ENCODE measurements at places on chromosomes 16 and 17.

GRCh38 chr16:73883126-73883525 is 413.5 kb upstream of the PSMD7 start:
- DNase-seq, result no peak

GRCh38 chr17:73029991-73030390 is 62.5 kb downstream of the SLC39A11 start:
- no peak for DNase-seq

GRCh38 chr16:64304396-64304795 is 817.5 kb downstream of the CDH11 start:
- DNase-seq, result no peak

GRCh38 chr16:68961778-68962402 is 118.6 kb downstream of the TANGO6 start:
- DNase-seq, result peak; percentile 28

DNA sequence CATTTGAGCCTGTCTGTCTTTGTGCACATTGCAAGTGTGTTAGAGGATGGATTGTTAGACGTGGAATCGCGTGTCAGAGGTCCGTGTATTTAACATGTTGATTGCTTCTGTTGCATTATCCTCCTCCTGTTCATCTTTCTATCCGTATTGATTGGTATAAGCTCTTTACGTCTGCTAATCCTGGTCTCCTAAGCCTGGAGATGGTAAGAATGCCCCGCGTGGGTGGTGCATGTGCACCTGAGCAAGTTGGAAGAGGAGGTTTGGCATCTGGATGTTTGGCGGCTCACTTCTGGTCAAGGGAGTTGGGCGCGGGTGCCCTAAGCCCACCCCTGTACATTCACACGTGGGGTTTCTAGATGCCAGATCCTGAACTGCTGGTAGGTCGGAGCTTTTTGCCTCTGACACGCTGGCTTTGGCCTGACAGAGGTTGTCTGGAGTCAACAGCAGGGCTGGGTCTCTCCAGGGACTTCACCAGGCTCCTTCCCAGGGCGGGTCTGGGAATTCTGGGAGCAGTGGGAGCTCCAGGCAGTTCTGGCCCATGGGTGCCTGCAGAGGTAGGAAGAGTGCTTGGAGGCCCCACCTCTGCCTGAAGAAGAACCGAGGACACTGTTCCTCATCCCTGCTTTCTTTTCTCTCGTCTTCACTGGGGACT is 107.3 kb downstream of the OR1D5 start:
- DNase-seq, result no peak

- DNase-seq, result no peak
Measured at GRCh38 chr16:48963901-48964615, 317.6 kb downstream of the CBLN1 start.

- no peak for DNase-seq
Measured at GRCh38 chr17:79046197-79046915, 22.4 kb downstream of the C1QTNF1 start.

DNA sequence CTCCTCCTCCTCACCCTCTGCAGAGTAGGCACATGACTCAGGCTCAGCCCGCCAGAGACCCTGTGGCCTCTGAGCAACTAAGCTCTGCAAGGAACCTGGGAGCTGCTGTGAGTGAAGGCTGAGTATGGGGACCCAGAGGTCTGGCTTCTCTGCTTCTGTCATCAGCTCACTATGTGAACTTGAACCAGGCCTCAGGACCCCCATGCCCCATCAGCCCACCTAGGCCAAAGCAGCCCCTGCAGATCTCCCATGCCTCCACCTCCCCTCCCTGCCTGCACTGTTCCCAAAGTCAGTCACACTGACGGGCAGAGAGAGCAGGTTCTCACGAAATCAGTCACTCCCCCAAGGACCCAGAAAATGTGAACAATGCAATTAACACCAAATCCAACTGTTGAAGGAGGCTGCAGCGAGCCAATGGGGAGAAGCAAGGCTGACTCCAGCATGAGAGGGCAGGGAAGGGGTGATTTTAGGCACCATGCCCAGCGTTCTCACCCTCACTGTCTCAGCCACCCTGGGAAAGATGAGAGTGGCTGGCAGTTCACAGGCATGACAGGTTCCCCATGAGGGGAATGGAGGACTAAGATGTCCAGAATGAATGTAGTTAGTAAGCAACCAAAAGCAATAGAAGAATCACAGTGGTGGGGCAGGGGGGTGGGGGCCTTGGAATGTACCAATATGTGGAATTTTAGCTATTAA is 60.6 kb downstream of the BEAN1 start:
- no peak for DNase-seq

- peak; percentile 77 for DNase-seq
Measured at GRCh38 chr17:50151937-50152547, 1.6 kb upstream of the PPP1R9B start.

GRCh38 chr17:49845321-49845720 is 2.5 kb downstream of the TAC4 start:
- no peak for DNase-seq

GRCh38 chr17:45914047-45914717 is 19.8 kb downstream of the MAPT start:
- no peak for DNase-seq

DNA sequence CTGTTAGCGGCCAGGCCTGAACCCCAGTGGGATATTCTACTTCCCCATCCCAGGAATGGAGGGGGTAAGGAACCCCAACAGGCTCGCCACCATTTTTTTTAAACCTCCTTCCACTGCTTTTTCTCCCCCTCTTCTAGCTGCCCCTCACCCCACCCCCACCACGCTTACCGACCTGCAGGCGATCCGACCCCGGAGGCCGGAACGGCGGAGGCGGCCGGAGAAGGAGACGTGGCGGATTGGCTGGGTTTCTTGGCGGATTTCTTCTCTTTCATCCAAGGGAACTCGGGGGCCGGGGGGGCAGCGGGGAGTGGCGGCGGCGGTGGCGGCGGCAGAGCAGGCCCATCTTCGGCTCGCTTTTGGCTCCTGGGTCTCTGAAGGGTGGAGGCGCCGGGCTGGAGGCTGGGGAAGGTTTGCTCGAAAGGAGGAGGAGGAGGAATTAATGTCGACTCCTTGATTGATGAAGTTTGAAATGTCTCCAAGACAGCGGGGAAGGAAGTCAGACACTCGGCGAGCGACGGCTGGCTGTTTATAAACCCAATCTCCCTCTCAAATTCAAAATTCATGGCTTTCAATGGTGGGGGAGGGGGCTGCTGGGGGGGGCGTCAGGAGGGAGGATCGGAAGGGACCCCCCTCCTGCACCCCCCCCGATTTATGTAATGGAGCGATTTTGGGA is 424 bp downstream of the HOXB2 start:
- no peak for DNase-seq

DNA sequence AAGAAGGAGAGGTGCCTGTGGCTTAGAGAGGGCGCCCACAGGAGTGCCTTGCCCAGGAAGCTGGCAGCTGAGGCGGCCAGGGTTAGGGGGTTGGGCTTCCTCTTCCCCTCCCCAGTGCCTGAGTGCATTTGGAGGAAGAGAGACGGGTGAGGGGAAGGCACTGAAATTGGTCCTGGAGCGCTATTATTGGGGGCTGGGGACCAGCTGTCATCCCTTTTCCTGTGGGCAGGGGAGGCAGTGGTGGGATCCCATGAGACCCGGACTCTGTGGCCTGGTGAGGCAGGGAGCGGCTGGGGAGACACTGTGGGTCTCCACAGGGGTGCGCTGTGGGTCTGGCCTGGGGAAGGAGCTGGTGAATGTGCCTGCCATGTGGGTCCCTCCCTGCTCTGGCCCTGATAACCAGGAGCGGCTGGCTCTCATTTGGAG is 259.7 kb downstream of the SEC14L1 start:
- peak; percentile 36 for DNase-seq

- no peak for DNase-seq
Measured at GRCh38 chr16:28218109-28218508, 6.3 kb upstream of the XPO6 start.

DNA sequence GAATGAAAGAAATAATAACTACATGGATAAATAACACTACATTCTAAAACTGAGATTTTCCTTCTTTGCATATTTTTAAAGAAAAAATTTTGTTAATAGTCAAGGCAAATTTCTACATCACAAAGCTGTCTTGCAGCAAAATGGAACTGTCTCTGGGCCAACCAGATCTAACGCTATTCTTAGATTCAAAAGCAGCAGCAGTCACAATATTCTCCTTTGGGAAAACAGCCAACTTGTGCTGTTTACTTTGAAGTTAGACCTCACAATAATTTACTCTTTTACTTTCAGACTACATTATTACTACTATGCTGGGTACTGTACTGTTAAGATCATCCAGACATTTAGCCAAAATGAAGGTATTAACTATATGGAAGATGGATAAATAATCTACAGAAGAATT is 189.1 kb downstream of the CEP112 start:
- no peak for DNase-seq

DNA sequence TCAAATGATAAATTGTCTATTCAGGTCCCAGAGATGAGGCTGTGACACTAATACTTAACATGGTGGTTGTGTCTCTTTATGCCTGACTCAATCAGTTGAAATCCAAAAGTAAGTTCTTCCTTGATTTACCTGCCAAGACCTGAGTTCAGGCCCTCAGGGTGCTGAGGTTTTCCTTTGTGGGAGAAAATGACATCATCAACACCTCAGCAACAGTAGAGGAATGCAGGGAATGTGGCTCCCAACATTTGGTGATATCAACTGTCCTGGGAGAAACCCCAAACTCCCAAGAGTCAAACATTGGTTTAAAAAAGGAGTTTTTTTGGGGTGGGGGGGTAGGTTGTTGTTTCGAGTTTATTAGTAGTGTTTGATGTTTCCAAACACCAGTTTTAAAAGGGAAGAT is 14.7 kb downstream of the RNF43 start:
- DNase-seq, result no peak

DNA sequence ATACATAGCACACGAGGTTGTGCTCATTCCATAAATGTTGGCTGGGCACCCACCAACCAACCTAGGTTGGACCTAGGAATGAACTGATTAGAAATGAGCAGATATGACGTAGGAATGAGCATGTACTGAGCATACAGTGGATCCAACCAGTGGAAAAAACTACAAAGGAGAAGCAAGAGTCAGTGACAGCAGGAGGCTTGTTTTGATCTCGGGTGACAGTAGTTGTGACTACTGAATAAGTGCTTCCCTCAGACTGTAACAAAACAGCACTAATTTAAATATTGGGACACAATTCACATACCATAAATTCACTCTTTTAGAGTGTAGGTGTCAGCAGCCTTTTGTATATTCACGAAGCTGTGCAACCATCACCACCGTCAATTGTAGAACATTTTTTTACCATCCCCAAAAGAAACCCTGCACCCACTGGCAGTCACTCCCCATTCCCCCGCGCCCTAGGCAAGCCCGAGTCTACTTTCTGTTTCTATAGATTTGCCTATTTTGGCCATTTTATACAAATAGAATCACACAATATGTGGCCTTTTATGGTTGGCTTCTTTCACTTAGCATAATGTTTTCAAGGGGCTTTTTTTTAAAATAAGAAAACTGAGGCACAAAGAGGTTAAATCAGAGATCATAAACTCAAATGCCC is 7.0 kb downstream of the VAC14 start:
- DNase-seq, result no peak

- no peak for DNase-seq
Measured at GRCh38 chr17:45777388-45777787, 6.7 kb upstream of the CRHR1 start.

GRCh38 chr16:66287416-66287815 is 79.1 kb upstream of the CDH5 start:
- DNase-seq, result no peak

DNA sequence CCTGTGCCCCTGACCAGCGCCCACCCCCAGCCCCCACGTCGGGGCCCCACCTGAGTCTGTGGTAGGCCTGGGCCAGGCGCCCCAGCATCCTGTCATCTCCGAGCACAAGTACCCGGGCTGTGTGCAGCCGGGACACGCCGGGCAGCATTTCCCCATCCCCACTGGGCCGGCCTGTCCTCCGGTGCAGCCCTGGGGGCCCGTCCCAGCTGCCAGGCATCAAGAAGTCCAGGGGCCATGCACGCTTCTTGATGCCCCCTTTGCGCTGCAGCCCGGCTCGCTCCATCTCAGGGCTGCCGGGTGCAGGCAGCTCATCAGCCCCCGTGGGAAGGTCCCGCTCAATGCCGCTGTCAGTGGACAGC is 29.3 kb upstream of the MFSD6L start:
- no peak for DNase-seq

DNA sequence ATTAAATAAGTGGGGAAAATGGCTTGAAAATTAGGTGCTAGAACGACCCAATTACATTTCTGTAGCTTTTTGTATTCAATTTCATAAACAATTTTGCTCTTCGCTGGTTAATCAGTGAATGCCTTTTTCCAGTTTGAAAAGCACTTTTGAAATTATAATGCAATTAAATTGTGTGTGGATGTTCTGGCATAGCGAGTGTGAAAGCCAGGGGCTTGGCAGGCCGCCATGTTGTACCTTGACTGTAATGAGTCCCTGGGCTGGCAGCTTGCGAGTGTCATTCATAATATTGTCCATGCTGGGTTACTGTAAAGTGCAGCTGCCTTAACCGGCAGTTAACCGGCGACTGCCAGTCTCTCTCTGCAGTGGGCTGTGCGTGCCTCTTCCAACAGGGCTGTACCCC is 177.8 kb downstream of the CCDC182 start:
- DNase-seq, result no peak

- no peak for DNase-seq
Measured at GRCh38 chr17:68100000-68100641, 64.6 kb downstream of the KPNA2 start.

DNA sequence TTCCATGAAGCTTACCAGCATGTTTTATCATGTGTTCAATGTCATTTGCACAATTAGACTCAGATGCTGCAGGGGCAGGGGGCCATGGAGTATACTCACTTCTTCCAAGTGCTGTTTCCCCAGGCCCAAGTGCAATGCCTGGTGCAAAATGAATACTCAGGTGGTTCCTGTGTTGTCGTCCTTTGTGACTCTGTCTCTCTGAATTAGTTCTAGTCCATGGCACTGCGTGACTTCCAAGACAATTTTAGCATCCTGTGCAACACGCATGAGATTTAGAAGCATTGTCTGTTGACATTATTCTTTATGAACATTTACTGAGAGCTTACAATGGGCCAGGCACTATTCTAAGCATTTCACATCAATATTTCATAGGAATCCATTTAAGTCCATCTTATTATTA is 769.7 kb upstream of the RBFOX1 start:
- no peak for DNase-seq

GRCh38 chr17:45018848-45019711 is 32.4 kb downstream of the DCAKD start:
- DNase-seq, result no peak

- DNase-seq, result no peak
Measured at GRCh38 chr17:79322211-79323123, 247.8 kb downstream of the ENGASE start.

- no peak for DNase-seq
Measured at GRCh38 chr16:86391486-86391885, 118.8 kb upstream of the FOXF1 start.

- DNase-seq, result no peak
Measured at GRCh38 chr17:62663304-62663703, 35.8 kb downstream of the MRC2 start.

- no peak for DNase-seq
Measured at GRCh38 chr17:60699090-60699489, 21.4 kb downstream of the BCAS3 start.

DNA sequence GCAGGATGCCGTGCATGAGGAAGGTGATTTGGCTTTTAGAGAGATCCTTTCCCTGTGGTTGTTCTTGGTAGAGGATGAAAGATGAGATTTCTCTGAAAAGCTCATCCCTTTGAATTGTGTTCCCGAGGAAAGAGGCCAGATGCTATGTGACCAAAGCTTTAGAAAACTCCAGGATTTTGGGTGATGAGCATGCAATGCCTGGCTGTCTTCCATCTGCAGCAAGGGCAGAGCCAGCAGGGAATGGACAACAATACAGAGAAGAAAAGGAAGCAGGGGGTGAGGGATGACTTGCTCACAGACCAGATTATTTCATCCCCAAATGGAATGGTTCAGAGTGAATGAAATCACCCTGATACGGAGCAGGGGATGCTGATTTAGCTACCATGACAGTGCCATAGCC is 949.7 kb upstream of the EEF2KMT start:
- no peak for DNase-seq

All from HL-60 (cell line).